Activated T-helper 1 cell treated with Interleukin-2 at 50 U/mL for 16 hours (primary cell): ENCODE measurements at places on chromosomes 7 and 10.

DNA sequence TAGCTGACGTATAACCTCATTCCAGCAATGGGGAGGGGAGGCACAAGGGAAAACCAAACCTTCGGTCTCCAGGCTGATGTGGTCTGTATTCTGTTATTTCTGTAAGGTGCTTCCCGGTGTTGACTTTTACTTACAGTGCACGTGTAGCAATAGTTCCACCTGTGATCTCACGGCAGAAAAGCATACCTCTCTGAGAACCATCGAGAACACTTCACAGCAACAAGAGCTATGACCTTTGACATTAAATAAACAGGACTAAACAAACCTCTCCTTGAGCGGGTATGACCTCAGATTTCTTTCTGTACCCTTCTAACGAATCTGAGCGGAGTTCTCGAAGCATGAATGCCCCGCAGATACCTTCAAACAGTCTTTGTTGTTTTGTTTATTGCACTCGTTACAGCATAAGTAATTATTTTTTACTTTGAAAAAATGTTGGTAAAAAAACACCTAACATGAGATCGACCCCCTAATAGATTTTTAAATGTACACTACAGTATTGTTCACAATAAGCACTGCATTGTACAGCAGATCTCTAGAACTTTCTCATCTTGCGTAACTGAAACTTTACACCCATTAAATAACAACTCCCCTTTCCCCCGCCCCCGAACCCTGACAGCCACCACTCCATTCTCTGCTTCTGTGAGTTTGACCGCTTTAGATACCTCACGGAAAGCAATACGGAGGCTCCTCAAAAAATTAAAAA, 282.3 kb downstream of the GATA3 start:
- no peak for DNase-seq

DNA sequence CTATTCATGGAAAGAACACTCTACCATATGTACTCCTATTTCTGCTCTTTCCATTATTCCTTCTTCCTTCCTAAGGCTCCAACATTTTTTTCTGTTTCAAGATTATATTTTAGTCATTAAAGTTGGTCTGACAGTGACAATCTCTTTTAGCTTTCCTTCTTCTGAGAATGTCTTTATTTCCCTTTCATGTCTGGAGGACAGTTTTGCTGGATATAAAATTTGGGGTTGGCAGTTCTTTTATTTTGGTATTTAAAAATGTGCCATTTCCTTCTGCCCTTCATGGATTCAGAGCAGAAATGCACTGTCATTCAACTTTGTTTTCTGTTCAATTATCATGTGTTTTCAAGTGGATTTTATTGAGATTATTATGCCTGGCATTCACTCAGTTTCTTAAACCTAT, 53.1 kb downstream of the VSTM4 start:
- no peak for DNase-seq

- DNase-seq, result no peak
Observed at GRCh38 chr10:15325944-15326284, 45.2 kb downstream of the FAM171A1 start.

GRCh38 chr7:66443946-66444345, 184.7 kb upstream of the KCTD7 start:
- DNase-seq, result no peak
